ENCODE measurements at places on chromosomes 2 and 18.

DNA sequence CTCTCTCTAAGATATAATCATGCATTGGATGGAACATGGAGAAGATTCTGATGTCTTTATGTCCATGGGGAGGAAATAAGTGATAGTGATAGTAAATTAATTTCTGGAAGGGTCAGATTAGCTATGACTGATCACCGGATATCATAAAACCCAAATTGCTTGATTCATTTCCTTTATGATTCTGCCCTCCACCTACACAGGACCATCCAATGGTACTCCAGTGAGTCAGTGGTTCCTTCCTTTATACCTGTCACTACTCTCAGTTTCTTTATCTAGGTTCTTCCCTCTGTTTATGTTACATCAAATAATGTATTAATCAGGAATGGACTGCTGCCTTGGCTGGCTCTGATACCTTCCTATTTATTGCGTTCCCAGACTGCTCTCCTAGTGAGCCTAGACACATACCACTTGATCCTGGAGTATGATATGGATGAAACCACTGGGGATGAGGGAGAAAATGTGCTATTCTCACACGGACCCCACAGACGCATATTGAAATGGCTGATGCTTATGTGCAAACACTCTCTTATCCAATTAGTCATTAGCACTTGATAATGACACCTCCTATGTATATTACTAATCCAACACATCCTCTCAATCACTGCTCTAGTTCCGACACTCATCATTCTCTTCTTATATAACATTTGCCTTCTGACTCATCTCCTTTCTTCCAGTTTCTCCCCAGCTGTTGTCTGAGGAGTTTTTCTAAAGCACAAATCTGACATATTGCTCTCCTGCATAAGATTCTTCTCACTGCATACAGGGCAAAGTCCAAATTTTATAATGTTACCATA lies 315.6 kb downstream of the INSIG2 start:
- no peak for DNase-seq

GRCh38 chr2:28400419-28400818 lies 7.8 kb downstream of the FOSL2 start:
- no peak for DNase-seq

- DNase-seq: no peak
Observed at GRCh38 chr2:170819680-170820664, 3.3 kb downstream of the GAD1 start.

- DNase-seq: no peak
Observed at GRCh38 chr2:23419171-23420090, 34.5 kb downstream of the KLHL29 start.

- no peak for DNase-seq
Observed at GRCh38 chr18:58392324-58393000, 236.4 kb downstream of the ALPK2 start.

DNA sequence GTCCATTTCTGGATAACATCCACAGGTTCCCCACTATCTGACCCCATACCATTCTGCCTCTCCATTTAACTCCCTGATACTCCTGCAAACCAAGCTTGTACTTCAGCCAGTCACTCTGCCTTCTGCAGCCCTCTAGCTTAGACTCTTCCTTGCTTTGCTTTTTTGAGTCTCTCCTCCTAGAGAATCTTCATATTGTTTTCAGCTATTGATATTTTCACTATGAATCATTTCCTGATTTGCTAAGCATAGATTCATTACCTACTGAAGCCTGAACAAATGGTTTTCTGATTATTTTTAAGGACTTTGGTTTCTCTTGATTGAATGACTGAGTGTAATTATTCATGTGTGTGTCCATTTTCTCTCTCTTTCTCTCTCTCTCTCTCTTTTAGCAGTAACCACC lies 2102.3 kb upstream of the CELF4 start:
- no peak for DNase-seq

DNA sequence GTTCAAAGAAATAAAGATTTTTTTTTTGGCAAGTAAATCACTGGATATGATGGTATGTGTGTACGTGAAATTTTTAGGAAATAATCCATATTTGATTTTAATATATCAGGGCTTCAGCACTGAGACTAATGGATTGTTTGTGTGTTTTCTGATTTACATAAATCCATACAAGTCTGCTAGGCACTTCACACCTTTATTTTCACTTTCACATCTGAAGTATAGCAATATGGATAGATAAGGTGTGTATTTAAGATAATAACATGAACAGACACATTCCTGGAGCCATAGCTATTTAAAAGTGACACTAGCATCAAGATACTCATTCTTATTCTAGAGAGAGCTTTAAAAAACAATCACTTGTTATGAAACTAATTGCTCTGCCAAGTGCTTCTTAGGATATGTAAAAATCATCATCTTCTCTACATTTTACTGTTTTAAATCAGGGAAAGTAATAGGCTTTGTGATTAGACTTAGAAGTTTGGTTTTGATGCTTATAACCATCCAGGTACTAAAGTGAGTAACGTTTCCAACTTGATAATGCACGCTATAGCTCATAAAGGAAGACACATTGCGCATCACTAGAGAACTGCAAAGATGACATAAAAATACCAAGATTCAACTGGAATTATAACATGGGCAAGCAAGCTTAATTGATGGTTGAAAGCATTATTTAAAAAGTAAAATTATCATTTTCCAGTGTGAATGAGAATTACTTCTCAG lies 208.9 kb downstream of the ZEB2 start:
- DNase-seq: no peak

DNA sequence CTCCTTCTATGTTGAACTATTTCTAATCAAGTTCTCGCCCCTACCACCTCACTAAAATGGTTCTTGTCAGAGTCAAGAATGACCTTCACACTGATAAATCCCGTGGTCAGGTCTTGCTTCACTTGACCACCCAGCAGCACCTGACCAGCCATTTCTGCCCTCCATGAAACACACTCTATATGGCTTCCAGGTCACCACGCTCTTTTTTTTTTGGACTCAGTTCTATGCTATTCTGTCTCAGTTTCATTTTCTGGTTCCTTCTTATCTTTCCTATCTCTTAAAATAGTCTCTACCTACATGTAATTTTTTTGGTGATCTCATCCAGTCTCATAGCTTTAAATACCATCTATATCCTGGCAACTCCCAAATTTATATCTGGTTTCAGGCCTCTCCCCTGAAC lies 11.4 kb downstream of the EIF2AK3 start:
- DNase-seq: no peak

DNA sequence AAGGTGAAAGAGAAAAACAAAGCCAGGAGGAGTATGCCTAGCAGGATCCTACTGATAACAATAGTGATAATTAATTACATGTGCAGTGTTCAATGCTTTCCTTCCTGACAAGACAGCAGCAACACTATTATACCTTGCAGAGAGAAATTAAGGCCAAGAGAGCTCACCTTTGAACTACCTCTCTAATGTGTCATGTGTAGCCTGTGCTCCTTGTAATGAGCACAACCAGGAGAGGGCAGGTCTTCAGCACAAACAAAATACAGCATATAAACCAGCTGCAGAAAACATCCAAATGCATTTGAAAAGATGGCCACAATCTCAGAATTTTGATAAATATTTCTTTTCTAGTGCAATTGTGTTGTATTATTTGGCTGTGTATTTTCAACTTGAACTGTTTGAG lies 1425.7 kb downstream of the DSC3 start:
- DNase-seq: no peak

GRCh38 chr2:219344751-219345430 lies 12.3 kb upstream of the RESP18 start:
- DNase-seq: no peak

DNA sequence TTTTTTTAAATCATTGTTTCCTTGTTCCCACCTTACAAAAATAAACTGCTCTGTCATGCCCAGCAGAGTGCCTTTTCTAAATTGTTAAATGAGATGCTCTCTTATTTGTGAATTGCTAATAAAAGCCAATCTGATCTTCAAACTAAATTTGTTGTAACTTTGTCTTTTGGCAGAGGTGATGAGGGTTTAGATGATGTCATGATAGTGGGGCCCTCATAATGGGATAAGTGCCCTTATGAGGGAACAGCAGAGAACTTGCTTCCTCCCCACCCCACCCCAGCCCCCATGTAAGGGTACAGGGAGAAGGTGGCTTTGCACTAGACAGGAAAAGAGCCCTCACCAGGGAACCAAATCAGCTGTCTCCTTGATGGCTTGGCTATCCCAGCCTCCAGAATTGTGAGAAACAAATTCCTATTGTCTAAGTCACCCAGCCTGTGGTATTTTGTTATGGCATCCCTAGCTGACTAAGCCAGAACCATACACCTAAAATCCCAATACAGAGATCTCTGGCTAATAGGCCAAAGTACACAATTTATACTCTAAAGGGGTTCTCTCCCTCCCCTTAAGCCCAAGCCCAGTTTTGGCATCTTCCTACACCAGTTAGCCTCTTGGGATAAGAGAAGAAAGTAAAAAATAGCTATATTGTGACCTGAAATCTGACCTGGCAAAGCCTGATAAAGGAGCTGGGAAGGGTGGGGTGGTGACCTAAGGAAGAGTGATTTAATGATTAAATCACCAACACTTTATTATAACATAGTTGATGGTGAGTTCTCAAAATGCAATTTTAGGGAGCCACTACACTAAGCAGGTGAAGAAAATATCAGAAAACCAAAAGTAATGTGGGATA lies 40.3 kb upstream of the HNRNPA3 start:
- DNase-seq: peak; percentile 55

DNA sequence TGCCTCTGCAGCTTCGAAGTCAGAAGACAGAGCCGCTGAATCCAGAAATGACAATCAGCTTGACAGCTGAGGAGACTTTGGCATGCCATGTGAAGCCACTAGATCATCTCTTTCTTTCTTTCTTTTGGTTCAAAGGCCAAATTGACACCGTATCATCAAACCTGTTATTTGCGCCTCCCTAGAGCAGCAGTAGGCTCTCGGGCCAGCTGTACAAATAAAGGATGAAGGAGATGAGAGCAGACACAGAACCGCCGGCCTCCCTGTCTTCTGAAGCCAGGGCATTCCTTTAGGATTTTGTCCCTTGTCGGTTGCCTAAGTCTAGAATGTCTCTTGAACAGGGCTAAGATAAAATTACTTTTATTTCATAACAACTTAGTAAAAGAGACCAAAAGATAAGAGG lies 36.8 kb downstream of the COL4A4 start:
- DNase-seq: no peak

GRCh38 chr2:241412144-241412543 lies 56.1 kb downstream of the FARP2 start:
- peak; percentile 70 for DNase-seq

All from HFF-Myc (cell line).